Naive thymus-derived CD4-positive, alpha-beta T cell (primary cell): ENCODE measurements at places on chromosomes 5 and 9.

DNA sequence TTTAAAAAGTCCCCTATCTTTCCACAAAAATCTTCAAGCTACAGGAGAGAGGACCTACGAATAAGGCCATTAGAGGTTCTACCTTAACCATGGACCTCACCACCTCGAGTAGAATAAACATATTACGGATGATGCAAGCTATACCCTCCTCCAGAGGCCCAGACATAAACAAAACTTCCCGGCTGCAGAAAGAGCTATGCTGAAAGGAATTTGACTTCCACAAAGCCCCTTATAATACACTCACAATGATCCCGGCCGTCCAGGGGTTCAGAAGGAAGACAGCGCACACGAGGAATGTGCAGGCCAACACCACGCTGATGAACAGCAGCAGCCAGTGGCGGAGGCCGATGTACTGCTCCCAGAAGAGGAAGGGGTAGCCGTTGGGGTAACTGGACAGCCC is 59.0 kb downstream of the PTCH1 start:
- peaks cover 15% of the 10 kb centered on the region for H3K4me1 ChIP-seq
- peaks cover 22% of the 10 kb centered on the region for H3K36me3 ChIP-seq
- no peaks in the 10 kb centered on the region for H3K27me3 ChIP-seq

DNA sequence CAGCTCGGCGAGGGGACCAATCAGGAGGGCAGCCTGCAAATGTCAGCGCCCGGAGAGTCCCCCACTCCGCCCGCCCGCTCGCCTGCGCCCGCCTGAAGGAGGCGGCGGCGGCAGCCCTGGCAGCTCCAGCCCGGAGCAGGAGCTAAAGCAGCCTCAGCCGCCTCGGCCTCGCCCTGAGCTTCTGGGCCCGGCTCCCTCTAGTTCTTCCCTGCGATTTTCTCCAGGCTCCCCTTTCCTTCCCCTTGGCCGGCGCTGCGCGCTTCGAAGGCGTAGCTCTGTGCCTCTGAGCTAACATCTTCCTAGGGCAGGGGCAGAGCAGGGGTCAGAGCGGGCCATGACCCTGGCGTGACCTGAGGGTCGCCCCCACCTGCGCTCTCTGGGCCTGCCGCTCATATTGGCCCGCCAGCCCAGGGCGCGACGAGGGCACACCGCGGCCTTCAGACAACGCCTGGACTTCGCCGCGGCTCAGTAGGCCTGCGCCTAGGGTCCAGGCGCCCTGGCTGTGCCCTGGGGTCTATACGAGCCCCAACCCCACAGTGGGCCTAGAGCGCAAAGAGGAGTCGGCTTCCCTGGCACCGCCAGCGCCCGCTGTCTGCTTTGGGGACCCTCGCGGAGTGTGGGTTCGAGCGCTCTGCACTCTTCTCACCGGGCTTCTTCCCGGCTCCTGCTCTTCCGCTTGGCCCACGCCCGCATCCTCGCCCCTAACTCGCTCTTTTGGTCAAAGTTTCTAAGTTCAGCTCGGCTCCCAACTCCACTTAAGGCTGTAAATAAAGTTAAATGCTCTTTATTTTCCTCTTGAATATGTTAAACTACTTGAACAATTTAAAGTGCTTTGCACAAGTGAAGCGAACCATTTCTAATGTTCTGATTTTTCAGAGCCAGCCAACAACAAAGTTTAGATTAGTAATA is 504 bp upstream of the OTP start:
- H3K4me3 ChIP-seq = no peak overlapping the region
- no peaks in the 10 kb centered on the region for H3K36me3 ChIP-seq
- no peaks in the 10 kb centered on the region for H3K4me1 ChIP-seq

- no peak overlapping the region for H3K4me3 ChIP-seq
- no peak overlapping the region for H3K27ac ChIP-seq
- no peaks in the 10 kb centered on the region for H3K36me3 ChIP-seq
- H3K4me1 ChIP-seq = no peaks in the 10 kb centered on the region
- DNase-seq = no peak
- no peaks in the 10 kb centered on the region for H3K27me3 ChIP-seq
Observed at GRCh38 chr9:130448035-130448624, 3.4 kb downstream of the ASS1 start.

DNA sequence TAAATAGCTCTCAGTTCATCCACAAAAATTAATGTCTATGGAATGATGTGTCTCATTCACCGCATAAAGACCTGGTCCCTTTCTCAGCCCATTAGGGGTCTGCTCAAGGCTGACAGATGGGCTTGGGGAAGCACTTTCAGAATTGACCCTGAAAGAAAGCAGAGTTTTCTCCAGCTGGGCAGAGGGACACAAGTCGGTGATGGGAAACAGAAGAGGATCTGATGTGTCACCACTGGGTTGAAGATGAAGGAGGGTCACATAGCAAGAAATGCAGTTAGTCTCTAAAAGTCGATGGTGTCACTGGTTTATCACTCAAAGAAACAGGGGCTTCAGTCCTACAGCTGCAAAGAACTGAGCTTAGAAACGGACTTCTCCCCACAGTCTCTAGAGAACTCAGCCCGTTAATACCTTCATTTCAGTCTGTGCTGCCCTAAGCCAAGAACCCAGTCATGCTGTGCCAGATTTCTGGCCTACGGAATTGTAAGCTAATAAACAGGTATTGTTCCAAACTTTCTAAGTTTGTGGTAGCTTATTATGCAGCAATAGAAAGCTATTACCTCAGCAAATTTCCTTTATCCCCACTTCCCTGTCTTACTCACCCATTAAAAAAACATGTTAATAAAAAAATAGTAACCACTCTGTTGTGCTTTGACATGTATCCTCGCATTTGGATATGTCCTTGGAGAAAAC is 64.6 kb downstream of the ADAMTS12 start:
- H3K4me3 ChIP-seq = no peak overlapping the region
- no peaks in the 10 kb centered on the region for H3K4me1 ChIP-seq
- no peaks in the 10 kb centered on the region for H3K36me3 ChIP-seq
- DNase-seq = no peak
- H3K27me3 ChIP-seq = no peaks in the 10 kb centered on the region
- H3K27ac ChIP-seq = no peak overlapping the region

GRCh38 chr9:94153905-94154304 is 69.6 kb downstream of the PTPDC1 start:
- H3K4me3 ChIP-seq = no peak overlapping the region
- H3K27ac ChIP-seq = peak overlapping the region; percentile 36
- peak; percentile 24 for DNase-seq
- no peaks in the 10 kb centered on the region for H3K36me3 ChIP-seq
- H3K27me3 ChIP-seq = no peaks in the 10 kb centered on the region

DNA sequence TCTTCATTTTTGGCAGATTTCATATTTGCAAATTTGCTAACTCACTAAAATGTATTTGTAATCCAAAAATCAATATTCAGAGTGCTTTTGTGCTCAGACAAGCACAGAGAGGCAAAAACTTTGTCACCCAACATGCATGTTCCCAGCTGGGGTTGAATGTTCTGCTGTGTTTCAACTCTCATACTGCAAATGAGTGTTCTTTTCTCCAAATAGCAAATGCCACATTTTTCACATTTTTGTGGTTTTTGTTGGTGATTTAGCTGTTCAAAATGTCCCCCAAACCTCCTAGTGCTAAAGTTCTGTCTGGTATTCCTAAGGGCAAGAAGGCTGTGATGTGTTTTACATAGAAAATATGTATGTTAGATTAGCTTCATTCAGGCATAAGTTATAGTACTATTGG is 87.3 kb upstream of the PCSK5 start:
- no peak overlapping the region for H3K4me3 ChIP-seq
- H3K36me3 ChIP-seq = no peaks in the 10 kb centered on the region
- no peaks in the 10 kb centered on the region for H3K27me3 ChIP-seq
- DNase-seq = no peak
- no peak overlapping the region for H3K27ac ChIP-seq

GRCh38 chr5:140372971-140373487 is 13.0 kb downstream of the SLC4A9 start:
- H3K27me3 ChIP-seq = no peaks in the 10 kb centered on the region
- no peak overlapping the region for H3K27ac ChIP-seq
- H3K4me3 ChIP-seq = no peak overlapping the region
- H3K4me1 ChIP-seq = no peaks in the 10 kb centered on the region
- DNase-seq = peak; percentile 40

- H3K36me3 ChIP-seq = no peaks in the 10 kb centered on the region
- H3K27me3 ChIP-seq = no peaks in the 10 kb centered on the region
- H3K27ac ChIP-seq = no peak overlapping the region
- DNase-seq = peak; percentile 85
- H3K4me3 ChIP-seq = peak overlapping the region; percentile 40
Observed at GRCh38 chr9:98974994-98975712, 31.4 kb downstream of the COL15A1 start.
